ENCODE measurements at places on chromosomes 5 and 9.

GRCh38 chr5:177310757-177311391 lies 824 bp downstream of the MXD3 start:
- DNase-seq = no peak

DNA sequence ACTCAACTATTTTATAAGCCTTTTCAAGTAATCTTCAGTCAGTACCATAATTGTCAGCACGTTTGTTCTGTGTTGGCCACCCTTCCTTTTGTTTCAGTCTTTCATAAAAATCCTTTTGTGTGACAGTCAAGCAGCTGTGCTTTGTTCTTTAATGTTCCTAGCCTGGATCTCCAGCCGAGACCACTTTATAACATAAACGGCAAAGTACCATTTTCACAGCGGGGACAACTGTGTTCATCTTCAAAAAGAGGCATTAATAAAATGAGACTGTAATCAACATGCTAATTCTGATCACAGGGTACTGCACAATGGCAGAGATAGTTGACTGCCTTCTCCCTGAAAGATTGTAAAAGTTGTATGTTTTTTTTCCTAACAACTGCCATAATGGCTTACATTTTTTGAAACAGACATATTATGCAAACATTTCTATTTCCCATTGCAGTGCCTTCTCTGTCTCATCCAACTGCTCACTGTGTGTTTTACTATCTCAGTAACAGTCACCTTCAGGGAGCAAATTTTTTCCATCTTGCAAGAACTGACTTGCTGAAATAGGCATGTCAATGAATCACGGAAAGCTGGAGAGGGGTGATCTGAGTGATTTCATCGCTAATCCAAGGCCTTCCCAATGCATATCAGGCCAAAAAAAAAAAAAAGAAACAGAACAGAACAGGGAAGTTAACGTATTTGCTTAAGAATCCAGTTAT lies 828.5 kb upstream of the DMAC1 start:
- no peak for DNase-seq

DNA sequence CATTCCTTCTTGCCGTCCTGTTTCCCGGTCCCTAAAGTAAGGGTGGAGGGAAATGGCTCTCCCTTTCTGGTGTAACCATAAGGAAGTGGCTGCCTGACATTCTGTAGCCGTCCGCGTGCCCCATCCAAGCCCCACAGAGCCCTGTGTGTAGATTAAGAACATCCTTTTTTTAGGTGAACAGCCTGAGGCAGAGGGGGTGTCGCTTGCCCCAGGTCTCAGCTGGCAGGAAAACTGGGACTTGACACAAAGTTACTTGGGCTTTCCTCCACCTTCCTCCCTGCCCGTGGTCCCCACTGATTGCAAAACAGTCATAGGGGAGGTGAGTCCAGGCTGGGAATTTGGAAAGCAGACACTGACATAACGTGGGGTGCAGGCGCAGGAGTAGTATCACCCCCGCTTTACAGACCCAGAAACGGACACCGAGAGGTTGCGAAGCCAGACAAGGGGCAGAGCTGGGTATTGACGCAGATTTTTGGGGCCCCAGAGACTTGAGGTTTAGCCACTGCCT lies 22.8 kb downstream of the C9orf50 start:
- no peak for DNase-seq

GRCh38 chr5:91074615-91075014 lies 308.5 kb downstream of the ARRDC3 start:
- DNase-seq = no peak

GRCh38 chr9:26527931-26528330 lies 364.7 kb downstream of the CAAP1 start:
- no peak for DNase-seq
